ENCODE measurements at places on chromosomes 7 and 10.

GRCh38 chr7:17651863-17652385 is 288.4 kb downstream of the SNX13 start:
- H3K36me3 ChIP-seq, result no peaks in the 10 kb centered on the region
- no peak for DNase-seq
- H3K27ac ChIP-seq, result no peak overlapping the region
- H3K27me3 ChIP-seq, result no peaks in the 10 kb centered on the region
- no peaks in the 10 kb centered on the region for H3K4me1 ChIP-seq
- H3K4me3 ChIP-seq, result no peak overlapping the region

DNA sequence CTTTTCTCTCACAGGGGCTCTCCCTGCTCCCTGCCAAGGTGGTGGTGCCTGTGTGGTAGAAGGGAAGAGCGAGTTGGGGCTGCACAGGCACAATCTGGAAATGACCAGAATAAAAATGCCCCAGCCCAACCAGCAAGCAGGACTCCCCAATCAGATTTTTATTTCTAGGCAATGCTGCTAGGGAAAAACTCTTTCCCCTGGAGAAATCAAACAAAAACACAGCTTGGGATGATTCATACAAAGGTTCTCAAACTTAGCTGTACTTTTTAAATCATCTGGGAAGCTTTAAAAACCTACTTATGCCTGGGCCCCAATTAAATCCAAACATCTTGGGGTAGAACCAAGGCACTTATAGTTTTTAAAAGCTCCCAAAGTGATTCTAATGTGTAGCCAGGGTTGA is 243.2 kb downstream of the HTR7 start:
- no peak overlapping the region for H3K27ac ChIP-seq
- H3K4me1 ChIP-seq, result no peaks in the 10 kb centered on the region
- no peaks in the 10 kb centered on the region for H3K27me3 ChIP-seq
- no peak for DNase-seq
- no peaks in the 10 kb centered on the region for H3K36me3 ChIP-seq
- H3K4me3 ChIP-seq, result no peak overlapping the region

GRCh38 chr7:100969066-100969615 is at the start of gene MUC12:
Gene MUC12, plus strand, starts transcription at chr7:100969565. Its CDS starts 58 bp downstream, at chr7:100969623.
- H3K4me1 ChIP-seq, result peaks cover 17% of the 10 kb centered on the region
- peaks cover 64% of the 10 kb centered on the region for H3K27me3 ChIP-seq
- H3K36me3 ChIP-seq, result no peaks in the 10 kb centered on the region

DNA sequence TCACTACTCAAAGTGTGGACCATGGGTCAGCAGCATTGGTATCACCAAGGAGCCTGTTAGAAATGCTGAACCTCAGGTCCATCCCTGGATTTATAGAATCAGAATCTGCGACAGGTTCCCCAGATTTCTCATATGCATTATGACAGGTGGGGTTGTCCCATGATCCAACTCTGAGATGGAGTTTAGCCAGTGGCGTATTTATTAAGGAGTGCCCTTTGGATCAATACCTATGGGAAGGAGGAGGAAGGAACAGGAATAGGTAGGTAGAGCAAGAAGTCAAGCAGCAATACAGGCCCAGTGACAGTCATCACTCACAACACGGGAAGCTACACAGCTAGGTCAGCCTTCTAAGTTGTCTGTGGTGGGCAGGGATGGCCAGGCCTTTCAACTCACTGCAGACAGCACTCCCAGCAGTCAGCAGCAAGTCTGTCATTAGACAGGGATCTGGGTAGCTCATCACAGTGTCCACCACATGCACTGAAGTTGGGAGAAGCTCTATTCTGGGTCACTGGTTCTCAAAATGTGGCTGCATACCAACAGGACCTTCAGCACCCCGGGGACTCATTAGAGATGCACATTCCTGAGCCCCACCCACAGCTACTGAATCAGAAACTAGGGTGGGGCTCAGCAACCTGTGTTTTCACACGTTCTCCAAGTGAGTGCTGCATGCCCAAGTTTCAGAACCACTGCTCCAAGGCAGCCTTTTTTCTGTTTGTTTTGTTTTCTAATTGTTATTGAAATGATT is 532.3 kb upstream of the GALNT17 start:
- no peak overlapping the region for H3K27ac ChIP-seq
- H3K4me3 ChIP-seq, result no peak overlapping the region
- DNase-seq, result no peak
- peaks cover 34% of the 10 kb centered on the region for H3K36me3 ChIP-seq
- peaks cover 6% of the 10 kb centered on the region for H3K27me3 ChIP-seq

- DNase-seq, result no peak
- H3K36me3 ChIP-seq, result no peaks in the 10 kb centered on the region
- peak overlapping the region; percentile 88 for H3K4me3 ChIP-seq
- peaks cover 35% of the 10 kb centered on the region for H3K4me1 ChIP-seq
- no peaks in the 10 kb centered on the region for H3K27me3 ChIP-seq
- H3K27ac ChIP-seq, result peak overlapping the region; percentile 85
These were observed 812 bp upstream of the IDE start for GRCh38 chr10:92574548-92575261.

DNA sequence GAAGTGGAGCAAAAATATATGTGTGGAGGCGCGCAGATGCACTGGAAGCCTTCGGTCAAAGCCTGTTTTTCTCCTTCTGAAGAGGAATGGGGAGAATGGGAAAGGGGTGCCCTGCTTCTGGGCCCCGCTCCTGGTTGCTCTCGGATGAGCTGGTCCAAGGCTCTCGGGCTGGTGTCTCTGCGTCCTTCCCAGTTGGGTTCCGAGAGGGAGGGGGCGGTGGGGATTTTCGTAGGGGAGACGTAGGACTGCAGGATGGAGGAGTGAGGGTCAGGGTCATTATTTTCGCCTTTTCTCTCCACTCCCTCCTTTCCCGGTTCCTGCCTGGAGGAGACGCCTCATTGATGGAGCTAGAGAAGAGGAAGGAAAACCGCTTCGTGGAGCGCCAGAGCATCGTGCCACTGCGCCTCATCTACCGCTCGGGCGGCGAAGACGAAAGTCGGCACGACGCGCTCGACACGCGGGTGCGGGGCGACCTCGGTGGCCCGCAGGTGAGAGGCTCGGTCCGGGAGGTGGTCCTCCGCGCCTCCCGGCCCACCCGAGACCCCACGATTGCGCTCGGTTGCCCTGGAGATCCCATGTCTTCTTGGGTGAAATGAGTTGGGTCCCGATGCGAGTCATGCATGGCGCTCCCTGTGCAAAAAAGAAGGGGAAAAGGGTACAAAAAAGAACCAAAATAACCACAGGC is 790 bp downstream of the ADAM22 start:
- peaks cover 9% of the 10 kb centered on the region for H3K27me3 ChIP-seq
- no peaks in the 10 kb centered on the region for H3K36me3 ChIP-seq
- peaks cover 14% of the 10 kb centered on the region for H3K4me1 ChIP-seq
- peak overlapping the region; percentile 32 for H3K27ac ChIP-seq

GRCh38 chr10:59868696-59869593 is 37.4 kb downstream of the CCDC6 start:
- peaks cover 87% of the 10 kb centered on the region for H3K4me1 ChIP-seq
- no peaks in the 10 kb centered on the region for H3K27me3 ChIP-seq
- no peak for DNase-seq
- H3K36me3 ChIP-seq, result peaks cover 2% of the 10 kb centered on the region
- H3K27ac ChIP-seq, result no peak overlapping the region

DNA sequence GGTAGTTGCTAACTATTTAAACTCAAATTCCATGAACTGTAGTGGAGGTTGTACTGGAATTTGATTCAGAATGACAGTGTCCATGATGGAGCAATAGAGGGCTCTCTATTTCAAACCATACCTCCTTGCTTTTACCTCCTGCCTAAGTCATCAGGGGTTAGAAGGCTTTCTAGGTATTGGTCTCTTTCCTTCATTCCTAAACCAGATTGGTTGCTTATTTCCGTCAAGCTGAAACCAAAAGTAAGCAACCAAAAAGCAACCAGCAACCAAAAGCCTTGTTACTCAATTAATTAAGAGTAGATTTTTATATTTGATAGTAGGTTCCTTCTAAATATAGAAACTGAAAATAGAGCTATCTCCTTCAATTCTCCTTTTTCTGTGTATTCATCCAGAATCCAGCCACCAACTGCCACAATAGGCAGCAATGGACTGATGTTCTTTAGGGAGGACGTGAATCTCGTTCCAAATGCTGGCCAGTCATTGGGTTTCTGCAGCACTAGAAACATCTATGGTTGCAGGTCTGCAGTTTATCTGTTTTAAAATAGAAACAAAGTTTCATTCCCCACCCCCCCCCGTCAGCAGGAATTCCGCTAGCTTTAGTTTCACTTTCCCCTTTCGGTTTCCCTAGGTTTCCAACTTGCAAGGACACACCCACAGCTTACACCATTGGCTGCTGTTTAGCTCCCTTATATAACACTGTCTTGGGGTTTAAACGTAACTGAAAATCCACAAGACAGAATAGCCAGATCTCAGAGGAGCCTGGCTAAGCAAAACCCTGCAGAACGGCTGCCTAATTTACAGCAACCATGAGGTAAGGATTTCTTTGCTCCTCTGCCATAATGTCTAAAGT is at the start of gene IFIT1:
IFIT1 (plus strand) TSS at position 717 of the 850 bp plus-strand sequence; CDS start at position 807, 90 bp downstream.
- H3K4me1 ChIP-seq, result peaks cover 18% of the 10 kb centered on the region
- H3K36me3 ChIP-seq, result no peaks in the 10 kb centered on the region
- DNase-seq, result no peak
- H3K4me3 ChIP-seq, result peak within 1 kb of the TSS; percentile 87

- no peaks in the 10 kb centered on the region for H3K27me3 ChIP-seq
- no peaks in the 10 kb centered on the region for H3K4me1 ChIP-seq
- H3K4me3 ChIP-seq, result no peak overlapping the region
- no peaks in the 10 kb centered on the region for H3K36me3 ChIP-seq
- H3K27ac ChIP-seq, result no peak overlapping the region
- DNase-seq, result no peak
These were observed 31.6 kb downstream of the CSTF2T start for GRCh38 chr10:51667678-51668335.

Data from activated B cell treated with CpG ODN at 0.5 μM for 24 hours (primary cell).